ENCODE measurements at places on chromosomes 2 and 18.
A peak's percentile ranks its signal among the peaks of the same experiment; 100 is the strongest.

- H3K36me3 ChIP-seq = no peaks in the 10 kb centered on the region
- no peak overlapping the region for H3K27ac ChIP-seq
- no peak overlapping the region for H3K4me3 ChIP-seq
- H3K4me1 ChIP-seq = no peaks in the 10 kb centered on the region
Measured at GRCh38 chr18:10261344-10262276, 192.8 kb upstream of the APCDD1 start.

DNA sequence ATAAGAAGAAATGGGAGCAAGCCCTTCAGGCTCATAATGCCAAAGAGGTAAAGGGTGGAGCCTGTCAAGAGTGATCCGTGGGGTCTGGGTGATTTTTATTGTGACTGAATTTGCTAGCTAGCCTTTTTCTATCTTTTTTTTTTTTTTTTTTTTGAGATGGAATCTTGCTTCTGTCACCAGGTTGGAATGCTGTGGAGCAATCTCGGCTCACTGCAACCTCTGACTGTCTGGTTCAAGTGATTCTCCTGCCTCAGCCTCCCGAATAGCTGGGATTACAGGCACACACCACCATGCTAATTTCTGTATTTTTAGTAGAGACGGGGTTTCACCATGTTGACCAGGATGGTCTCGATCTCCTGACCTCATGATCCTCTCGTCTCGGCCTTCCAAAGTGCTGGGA is 29.1 kb downstream of the DRC1 start:
- no peaks in the 10 kb centered on the region for H3K36me3 ChIP-seq
- no peaks in the 10 kb centered on the region for H3K27me3 ChIP-seq
- H3K4me1 ChIP-seq = no peaks in the 10 kb centered on the region
- H3K27ac ChIP-seq = no peak overlapping the region
- no peak for DNase-seq

DNA sequence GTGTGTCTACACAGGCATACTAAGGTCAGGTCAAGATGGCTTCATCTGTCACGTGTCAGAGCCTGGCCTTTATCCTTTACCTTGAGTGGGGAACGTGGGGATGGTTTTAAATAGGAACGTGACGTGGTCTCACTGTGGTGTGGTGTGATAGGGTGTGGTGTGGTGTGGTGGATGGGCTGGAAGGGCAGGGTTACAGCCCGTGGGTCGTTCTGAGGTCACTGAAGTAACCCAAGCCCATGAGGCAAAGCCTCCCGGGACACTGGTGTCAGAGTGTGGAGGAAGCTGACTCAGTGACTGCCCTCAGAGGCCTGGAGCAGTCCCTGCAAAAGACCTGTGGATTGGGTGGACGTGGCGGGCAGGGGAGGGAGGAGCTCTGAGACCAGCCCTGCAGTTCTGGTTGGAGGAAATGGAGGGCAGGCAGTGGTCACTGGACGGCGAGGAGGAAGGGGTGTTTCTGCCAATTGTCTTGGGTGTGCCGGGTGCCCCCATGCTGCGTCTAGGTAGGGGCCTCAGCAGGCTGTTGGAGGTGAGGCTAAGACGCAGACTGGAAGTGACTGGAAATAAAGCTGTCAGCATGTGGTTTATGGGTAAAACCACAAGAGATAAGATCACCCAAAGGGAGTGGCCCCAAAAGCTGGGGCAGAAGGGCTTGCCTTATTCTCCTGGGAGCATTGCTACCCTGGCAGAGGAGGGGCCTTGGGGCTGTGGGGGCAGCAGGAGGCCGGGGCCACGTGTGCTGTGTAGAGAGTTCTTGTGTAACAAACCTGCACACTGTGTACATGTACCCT is 84.8 kb downstream of the SH3RF3 start:
- DNase-seq = peak; percentile 30
- H3K27me3 ChIP-seq = peaks cover 61% of the 10 kb centered on the region
- no peak overlapping the region for H3K27ac ChIP-seq

DNA sequence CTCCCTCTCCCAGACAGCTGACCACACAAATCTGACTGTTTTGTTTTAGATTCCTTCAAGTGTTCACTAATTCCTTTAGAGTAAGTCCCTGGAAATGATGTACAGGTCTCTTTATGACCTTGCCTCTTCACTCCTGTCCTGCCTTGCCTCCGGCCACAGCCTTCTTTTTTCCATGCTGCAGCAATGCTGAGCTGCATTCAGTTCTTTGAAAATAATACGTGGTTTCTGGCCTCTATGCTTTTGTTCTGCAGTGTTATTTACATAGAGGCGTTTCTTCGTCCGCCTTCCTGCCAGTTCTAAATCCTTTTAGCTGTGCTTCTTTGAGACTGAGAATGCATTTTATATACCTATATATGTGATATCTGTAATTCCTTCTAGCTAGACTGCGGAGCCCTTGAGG is 87.2 kb downstream of the PPP1R1C start:
- no peak overlapping the region for H3K4me3 ChIP-seq
- H3K27me3 ChIP-seq = no peaks in the 10 kb centered on the region
- no peaks in the 10 kb centered on the region for H3K4me1 ChIP-seq

GRCh38 chr2:7905756-7906155 is 776.1 kb upstream of the ID2 start:
- H3K36me3 ChIP-seq = no peaks in the 10 kb centered on the region
- H3K27ac ChIP-seq = no peak overlapping the region
- no peaks in the 10 kb centered on the region for H3K4me1 ChIP-seq
- H3K4me3 ChIP-seq = no peak overlapping the region

DNA sequence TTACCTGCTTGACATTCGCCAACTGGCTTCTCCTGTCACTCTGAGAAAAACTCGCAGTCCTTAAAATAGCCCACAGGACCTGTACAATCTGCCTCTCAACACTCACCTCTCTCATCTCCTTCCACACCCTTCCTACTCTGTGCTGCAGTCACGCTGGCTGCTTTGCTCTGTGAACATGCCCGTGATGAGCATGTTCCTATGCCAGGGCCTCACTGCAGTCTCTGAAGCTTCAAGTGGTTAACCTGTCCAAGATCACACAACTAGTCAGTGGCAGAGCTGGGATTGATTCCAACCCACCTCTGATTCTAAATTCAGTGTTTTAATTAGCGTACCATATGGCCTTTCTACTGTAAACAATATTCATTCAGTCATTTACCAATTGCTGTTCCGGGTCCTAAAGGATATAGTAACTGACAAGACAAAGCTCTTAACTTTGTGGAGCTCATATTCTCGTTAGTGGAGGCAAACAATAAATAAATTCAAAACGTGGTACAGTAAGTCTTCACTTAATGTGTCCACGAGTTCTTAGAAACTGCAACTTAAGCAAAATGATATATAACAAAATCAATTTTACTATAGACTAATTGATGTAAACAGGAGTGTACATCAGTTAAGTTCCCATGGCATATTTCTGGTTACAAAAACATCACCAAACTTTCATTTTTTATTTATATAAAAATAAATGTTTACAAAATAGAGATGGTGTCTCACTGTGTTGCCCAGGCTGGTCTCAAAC is 38.9 kb upstream of the FBXO11 start:
- no peaks in the 10 kb centered on the region for H3K36me3 ChIP-seq
- H3K4me3 ChIP-seq = no peak overlapping the region
- DNase-seq = no peak
- no peak overlapping the region for H3K27ac ChIP-seq
- no peaks in the 10 kb centered on the region for H3K4me1 ChIP-seq
- H3K27me3 ChIP-seq = no peaks in the 10 kb centered on the region

DNA sequence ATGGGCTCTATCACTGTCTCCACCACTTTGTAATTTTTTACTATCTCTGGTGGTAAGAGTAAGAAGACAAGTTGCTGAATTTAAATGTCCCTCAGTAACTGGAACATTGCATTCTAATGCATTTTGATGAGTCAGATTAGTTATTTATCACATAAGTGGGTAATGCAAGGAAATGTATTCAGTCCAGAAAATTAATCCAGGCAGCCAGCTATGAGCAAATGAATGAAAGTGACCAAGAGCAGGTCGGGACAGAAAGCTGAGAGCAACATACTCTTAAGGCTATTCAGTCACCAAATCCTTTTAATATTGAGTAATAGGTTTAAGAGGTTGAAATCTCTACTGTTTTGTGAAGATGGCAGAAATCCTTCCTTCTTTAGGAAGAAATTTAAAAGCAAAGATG is 265.5 kb upstream of the PARD3B start:
- H3K27ac ChIP-seq = no peak overlapping the region
- H3K36me3 ChIP-seq = no peaks in the 10 kb centered on the region
- no peaks in the 10 kb centered on the region for H3K4me1 ChIP-seq
- no peak overlapping the region for H3K4me3 ChIP-seq
- H3K27me3 ChIP-seq = no peaks in the 10 kb centered on the region

DNA sequence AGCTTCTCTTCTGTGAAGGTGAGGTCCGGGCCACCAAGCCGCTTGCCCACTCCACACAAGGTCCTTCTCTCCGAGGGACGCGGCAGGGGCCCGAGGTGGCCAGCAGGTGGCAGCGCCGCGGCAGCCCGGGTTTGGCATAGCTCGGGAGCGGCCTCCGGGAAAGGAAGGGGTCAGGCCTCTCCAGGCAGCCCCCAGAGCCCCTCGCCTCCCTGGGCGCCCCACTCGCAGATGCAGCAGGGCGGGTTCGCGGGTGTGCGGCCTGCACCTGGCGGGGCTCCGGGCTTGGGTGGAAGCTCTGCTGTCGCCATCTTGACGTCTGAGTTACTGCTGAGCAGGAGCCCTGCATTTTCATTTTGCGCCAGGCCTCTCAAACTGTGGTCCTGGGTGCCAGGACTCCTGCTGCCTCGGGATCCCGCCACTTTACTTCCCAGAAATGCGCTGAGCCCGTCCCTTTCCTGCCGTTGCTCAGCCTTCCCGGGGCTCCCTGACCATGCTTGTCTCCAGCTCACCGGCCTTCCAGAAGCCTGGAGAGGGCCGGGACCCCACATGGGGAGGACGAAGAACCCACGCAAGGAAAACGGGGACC is 18.6 kb upstream of the NCL start:
- peaks cover 21% of the 10 kb centered on the region for H3K4me1 ChIP-seq
- H3K27ac ChIP-seq = peak overlapping the region; percentile 88
- no peaks in the 10 kb centered on the region for H3K27me3 ChIP-seq
- peak overlapping the region; percentile 78 for H3K4me3 ChIP-seq
- peak; percentile 66 for DNase-seq

GRCh38 chr2:58434692-58435091 is 193.6 kb upstream of the FANCL start:
- H3K27ac ChIP-seq = no peak overlapping the region
- no peaks in the 10 kb centered on the region for H3K36me3 ChIP-seq
- no peak overlapping the region for H3K4me3 ChIP-seq

DNA sequence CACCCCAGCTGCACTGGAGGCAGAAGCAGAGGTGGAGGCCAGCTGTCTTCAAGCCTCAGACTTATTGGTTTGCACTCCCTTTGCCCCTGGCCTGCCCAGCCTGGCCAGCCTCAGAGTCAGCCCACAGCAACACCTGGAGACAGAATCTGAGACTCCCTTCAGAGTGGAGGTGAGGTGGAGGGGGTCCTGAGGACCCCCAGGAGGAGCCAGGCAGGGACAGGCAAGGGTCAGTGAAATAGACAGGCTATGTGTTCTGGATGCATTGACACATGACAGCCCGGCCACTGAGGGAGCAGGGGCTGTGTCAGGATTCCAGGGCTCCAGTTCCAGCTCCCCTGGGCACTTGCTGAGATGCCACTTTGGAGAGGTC is 309.7 kb downstream of the MYCN start:
- H3K4me1 ChIP-seq = no peaks in the 10 kb centered on the region
- H3K27me3 ChIP-seq = no peaks in the 10 kb centered on the region
- no peak for DNase-seq

- H3K4me3 ChIP-seq = no peak overlapping the region
- H3K27ac ChIP-seq = no peak overlapping the region
- DNase-seq = no peak
- no peaks in the 10 kb centered on the region for H3K4me1 ChIP-seq
Measured at GRCh38 chr18:46310675-46311345, 206.6 kb downstream of the HAUS1 start.

DNA sequence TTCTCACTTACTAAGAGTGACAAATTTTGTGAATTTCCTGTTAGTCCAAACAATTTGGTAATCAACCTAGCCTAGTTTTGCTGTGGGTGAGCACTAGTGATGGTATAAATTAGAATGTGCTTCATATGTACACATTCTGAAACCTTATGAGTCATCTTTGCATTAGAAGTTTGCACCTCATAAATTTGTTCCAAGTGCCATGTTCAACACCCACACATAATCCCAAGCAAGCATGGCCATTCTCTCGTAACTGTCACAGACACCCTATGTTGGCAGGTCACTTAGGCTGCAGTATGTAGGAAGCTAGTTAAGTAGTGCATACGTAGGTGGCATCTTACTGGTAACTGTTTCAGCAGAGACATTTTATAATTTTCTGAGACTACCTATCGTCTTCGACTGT is 46.9 kb downstream of the NAB1 start:
- no peaks in the 10 kb centered on the region for H3K4me1 ChIP-seq
- no peak overlapping the region for H3K4me3 ChIP-seq
- H3K27ac ChIP-seq = no peak overlapping the region
- H3K27me3 ChIP-seq = no peaks in the 10 kb centered on the region

- no peaks in the 10 kb centered on the region for H3K27me3 ChIP-seq
- peaks cover 46% of the 10 kb centered on the region for H3K4me1 ChIP-seq
- no peak overlapping the region for H3K4me3 ChIP-seq
- H3K27ac ChIP-seq = no peak overlapping the region
- no peaks in the 10 kb centered on the region for H3K36me3 ChIP-seq
- DNase-seq = no peak
Measured at GRCh38 chr2:42116195-42117181, 52.7 kb upstream of the EML4 start.

Data from CD4-positive, alpha-beta T cell (primary cell).